Cortex of kidney (tissue), 1 donor: ENCODE measurements at places on chromosomes 12 and 14.

- no peak for DNase-seq
Measured at GRCh38 chr12:105013892-105014291, 27.8 kb downstream of the NOPCHAP1 start.

DNA sequence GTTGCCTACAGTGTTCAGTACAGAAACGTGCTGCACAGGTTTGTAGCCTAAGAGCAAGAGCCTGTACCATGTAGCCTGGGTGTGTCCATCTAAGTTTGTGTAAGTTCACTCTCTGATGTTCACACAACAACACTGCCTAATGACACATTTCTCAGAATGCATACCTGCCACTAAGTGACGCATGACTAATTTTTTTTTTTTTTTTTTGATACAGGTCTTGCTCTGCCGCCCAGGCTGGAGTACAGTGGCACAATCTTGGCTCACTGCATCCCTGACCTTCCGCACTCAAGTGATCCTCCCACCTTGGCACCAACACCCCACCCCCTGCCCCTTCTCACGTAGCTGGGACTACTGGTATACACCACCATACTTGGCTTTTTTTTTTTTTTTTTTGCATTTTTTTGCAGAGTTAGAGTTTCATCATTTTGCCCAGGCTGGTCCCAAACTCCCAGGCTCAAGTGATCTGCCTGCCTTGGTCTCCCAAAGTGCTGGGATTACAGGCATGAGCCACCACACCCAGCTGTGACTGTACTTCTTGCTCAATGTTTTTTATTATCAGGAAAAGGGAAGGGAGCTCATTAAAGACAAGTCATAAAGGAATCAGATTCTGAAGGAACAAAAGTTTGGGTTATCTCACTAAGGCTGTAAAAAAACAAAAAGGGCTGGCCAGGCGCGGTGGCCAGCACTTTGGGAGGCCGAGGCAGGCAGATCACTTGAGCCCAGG is 10.0 kb upstream of the CDC42BPB start:
- no peak for DNase-seq

GRCh38 chr14:51485733-51486132 is 166.0 kb upstream of the FRMD6 start:
- DNase-seq = no peak

- no peak for DNase-seq
Measured at GRCh38 chr12:75982169-75982564, 49.4 kb downstream of the PHLDA1 start.

GRCh38 chr12:15689751-15690191 is 99.4 kb downstream of the EPS8 start:
- DNase-seq = no peak

GRCh38 chr14:77231721-77232120 is 39.3 kb downstream of the NGB start:
- DNase-seq = no peak

- DNase-seq = no peak
Measured at GRCh38 chr12:121296618-121297434, at the start of gene CAMKK2. Gene CAMKK2, minus strand, starts transcription at chr12:121296709. Its CDS starts 22,183 bp downstream, at chr12:121274526.

DNA sequence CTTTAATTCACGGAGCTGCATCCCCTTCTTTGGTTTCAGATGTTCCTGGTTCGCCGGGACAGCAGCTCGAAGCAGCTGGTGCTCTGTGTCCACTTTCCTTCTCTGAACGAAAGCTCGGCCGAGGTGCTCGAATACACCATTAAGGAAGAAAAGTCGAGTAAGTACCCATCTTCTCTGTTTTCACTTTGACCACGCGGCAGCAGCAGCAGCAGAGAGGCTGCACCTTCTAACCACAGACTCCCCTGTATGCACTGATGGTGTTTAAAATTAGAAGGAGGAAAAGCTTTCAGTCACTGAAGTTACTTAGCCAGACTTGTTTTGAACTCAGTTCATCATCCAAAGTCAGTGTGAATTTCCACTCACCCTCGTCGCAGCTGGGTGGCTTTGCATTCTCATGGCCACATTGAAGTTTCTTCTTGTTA is 63.8 kb downstream of the RIN3 start:
- DNase-seq = no peak

- no peak for DNase-seq
Measured at GRCh38 chr14:98752660-98753059, 519.3 kb downstream of the BCL11B start.

- no peak for DNase-seq
Measured at GRCh38 chr14:55180434-55180833, 11.0 kb downstream of the DLGAP5 start.

DNA sequence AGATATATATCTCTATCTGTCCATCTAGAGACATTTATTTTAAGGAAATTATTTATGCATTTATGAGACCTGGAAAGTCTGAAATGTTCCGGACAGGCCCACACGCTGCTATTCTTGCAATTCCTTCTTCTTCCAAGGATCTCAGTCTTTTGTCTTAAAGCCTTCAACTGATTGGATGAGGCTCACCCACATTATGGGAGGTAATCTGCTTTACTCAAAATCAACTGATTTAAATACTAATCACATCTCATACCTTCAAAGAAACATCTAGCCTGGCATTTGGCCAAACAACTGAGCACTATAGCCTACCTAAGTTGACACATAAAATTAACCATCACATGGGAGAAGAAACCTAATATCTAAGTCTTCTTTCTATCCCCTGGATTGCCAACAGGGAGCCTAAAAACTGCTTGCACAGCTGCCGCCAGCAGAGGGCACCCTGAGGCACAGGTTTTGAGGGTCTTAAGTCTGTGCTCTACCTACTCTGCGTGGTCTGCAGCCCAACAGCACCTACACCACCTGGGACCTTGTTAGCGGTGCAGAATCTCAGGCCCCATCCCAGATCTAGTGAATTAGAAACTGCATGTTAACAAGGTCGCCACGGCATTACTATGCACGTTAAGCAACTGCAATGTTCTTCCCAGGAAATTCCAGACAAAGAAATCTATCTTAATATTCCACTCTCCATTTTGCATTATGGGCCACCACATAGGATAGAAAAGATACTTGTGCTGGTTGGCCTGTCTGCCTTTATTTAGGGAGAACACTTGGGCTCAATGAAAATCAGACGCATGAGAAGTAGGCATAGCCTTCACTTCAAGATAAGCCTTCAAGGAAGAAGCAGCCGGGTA is 249.7 kb downstream of the FOXG1 start:
- DNase-seq = no peak
